ACHN (cell line): ENCODE measurements at places on chromosomes 5 and 9.
A peak's percentile ranks its signal among the peaks of the same experiment; 100 is the strongest.

- no peak for DNase-seq
These were observed 18.0 kb downstream of the FAM174A start for GRCh38 chr5:100553209-100553608.

GRCh38 chr5:149808264-149808982, 78.3 kb downstream of the PPARGC1B start:
- DNase-seq, result no peak

DNA sequence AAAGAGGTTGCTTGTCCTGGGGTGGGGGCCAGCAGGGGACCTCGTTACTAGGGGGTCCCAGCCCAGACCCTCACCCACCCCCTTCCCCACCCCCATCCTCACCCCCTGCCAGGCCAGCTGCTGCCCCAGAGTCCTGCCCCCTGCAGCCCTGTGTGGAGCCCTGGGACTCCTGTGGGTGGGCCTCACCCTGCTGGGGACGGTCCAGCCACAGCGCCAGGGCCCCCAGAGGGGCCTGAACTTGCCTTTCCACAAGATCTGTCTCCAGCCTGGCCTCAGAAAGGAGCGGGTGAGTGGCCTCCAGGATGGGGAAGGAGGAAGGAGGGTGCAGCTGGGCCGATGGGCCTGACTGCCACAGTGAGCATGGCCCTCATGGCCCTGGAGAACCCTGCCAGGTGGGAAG, 7.5 kb upstream of the PTGDS start:
- DNase-seq, result no peak

DNA sequence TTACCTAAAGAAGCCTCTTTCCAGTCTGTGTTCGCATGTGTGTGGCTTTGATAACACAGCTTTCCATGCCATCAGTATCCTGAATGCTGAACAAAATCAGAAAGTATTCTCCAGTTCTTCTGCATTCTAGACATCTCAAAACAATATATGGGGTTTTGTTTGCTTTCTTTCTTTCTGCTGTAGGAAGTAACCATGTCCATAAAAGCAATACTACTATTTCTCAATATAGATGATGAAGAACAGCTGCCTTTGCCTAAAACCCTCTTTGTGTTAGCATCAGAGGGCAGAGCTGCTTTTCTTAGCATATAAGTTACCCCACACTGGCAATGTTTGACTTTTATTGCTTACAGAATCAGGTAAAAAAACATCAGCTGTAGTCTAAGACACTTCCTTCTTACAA, 963.6 kb downstream of the CDH12 start:
- DNase-seq, result no peak

GRCh38 chr5:56525113-56525512, 290.2 kb upstream of the MAP3K1 start:
- DNase-seq, result peak; percentile 48

- DNase-seq, result no peak
These were observed 15.1 kb downstream of the PSAT1 start for GRCh38 chr9:78311886-78312524.

DNA sequence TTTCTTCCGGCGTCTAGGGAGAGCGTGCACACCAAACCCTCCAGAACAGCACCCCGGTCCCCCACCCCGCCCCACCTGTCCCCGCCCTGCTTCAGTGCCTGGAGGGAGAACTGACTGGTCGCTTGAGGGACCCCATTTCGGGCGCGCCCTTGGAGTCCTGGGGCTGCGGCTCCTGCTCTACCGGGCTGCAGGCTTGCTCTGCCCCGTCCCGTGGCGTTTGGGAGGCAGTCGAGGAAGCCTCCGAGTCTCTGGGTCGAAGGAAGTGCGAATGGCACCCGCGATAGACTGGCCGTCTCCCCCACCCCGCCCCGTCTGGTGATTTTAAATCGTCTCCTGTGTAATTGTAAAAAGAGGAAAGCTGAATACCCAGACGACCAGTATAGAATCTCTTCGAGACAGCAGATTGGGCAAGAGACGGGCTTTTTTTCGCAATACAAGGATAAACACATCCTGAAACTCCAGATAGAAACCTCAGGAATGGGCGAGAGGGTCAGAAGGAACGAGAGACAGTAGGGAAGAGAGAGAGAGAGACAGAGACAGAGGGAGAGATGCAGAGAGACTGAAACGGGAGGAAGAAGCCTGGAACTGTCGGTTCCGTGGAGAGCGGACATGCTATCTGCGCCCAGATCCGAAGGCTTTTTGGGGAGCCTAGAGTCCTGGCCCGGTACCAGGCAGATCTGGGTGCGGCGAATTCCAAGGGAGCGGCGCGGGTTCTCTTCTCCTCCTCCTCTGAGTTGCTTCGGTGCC, 9.9 kb downstream of the PRDM6 start:
- DNase-seq, result no peak

DNA sequence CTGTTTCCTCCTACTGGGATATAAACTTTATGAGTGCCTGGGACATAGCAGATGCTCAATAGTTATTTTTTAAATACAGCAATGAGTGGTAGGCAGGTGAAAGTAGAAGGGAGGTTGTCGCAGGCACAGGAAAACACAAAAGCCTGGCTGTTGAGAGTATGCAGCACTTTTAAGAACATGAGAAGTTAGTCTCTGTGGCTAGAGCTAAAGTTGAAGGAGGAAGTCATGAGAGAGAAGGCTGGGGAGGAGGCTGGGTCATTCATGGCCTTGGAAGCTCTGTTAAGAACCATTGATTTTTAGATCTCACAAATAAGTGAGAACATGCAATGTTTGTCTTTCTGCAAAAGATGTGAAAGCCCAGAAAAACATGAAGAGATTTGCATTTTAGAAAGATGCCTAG, 126.7 kb downstream of the PRKACG start:
- DNase-seq, result no peak

- DNase-seq, result no peak
These were observed 8.9 kb downstream of the LARS1 start for GRCh38 chr5:146173597-146173996.

- DNase-seq, result no peak
These were observed 777.1 kb downstream of the CDH18 start for GRCh38 chr5:19210886-19211285.

DNA sequence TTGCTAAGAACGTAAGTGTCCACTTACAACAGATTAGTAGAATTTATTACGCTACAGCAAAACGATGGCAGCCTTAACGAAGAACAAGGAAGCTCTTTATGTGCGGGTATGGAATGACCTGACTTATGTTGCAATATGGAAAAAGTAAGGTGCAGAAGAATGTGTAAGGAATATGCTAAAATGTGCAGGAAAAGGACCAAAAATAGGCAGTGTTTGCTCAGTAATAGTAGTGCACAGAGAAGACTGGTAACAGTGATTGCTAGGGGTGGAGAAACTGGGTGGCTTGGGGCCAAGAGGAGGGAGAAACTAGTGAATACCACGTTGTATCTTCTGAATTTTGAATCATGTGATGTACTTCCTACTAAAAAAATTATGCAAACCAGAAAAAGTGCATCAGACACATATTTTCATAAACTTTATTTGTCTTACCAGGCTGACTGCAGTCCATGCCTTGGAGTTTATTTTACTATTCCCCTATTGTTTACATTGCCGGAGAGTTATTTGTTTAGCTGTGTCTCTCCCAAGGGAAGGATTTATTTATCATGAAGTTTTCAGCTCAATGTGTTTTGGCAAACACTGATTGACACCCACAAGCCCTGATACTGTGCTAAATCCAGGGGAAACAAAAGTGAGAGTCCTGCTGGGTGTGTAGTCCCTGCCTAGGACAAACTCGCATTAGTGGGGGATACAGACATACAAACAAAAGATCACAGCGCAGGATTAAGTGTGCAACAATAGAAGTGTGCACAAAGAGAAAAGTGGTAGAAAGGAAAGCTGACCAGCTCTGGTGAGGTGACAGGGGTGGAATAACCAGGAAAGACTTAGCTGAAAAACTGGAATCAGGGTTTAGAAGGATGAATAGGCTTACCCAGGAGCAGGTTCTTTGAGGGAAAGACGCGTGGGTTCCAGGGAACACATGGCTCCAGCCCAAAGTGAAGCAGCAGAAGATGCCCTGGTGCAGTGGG, 34.0 kb upstream of the ZNF484 start:
- DNase-seq, result no peak

- no peak for DNase-seq
These were observed 28.7 kb downstream of the PCSK1 start for GRCh38 chr5:96404191-96404867.

DNA sequence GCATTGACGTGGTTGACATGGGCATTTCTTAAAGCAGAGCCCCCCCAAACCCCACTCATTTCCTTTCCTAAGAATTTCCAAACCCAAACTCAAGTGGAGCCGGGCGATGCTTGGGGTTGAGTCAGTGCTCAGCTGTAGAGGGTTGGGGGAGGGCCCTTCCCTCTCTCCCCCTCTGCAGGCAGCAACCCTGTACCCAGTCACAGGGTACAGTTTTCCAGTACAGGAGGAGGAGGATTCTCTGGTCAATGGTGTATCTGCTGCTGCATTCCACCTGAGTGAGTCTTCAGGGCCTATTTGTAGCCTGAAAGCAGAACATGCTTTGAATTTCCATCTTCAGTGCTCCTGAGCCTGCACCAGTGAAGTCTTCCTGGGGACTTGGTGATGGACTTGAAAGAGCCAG, 55.8 kb downstream of the ENTREP1 start:
- no peak for DNase-seq

- no peak for DNase-seq
These were observed 3.0 kb downstream of the N4BP3 start for GRCh38 chr5:178116143-178116885.

DNA sequence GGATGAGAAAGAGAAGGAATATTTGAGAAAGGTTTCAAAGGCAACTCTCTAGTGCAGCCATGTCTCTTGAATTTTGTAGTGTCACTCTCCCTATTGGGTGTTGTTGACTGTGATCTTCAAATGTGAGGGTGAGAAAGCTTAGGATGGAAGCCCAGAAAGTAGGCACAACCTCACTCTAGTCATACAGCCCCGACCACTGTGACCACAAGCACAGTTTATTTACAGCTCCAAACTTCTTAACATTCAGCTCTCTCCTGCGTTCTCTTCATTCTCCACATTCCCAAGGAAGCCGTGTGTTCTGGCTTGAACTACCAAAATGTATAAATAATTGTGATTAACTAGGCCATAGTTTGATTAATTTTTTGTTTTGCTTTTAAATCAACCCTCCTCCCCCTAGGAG, 542.9 kb downstream of the LRRC70 start:
- no peak for DNase-seq

GRCh38 chr5:120655828-120656435, 191.8 kb downstream of the PRR16 start:
- peak; percentile 41 for DNase-seq

DNA sequence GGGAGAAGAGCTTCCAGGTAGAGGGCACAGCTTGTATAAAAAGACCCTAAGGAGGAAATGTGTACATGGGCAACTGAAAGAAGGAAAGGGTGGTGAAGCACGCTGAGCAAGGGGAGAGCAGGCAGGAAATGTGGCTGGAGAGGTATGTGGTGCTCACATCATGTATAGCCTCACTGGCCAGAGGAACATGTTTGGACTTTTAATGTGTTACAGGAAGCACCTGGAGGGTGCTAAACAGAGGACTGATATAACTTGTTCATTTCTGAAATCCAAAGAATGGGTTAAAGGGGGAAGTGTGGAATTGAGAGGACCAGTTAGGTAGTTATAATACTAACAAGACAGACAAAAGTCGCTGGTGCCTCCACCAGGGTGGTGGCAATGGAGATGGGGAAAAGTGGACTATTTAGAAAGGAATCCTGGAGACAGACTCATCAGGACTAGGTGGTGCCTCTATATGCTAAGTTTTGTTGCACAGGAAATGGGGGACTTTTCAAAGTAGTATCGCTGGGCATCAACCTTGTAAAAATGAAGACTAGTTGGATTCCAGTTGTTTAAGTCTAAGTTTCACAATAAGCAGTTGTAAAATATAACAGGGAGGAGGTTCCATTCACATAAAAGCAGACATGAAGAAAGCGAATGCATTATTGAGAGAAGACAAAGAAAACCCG, 63.1 kb upstream of the CD180 start:
- DNase-seq, result no peak

GRCh38 chr9:97382099-97382718, 29.7 kb upstream of the TDRD7 start:
- DNase-seq, result peak; percentile 38

DNA sequence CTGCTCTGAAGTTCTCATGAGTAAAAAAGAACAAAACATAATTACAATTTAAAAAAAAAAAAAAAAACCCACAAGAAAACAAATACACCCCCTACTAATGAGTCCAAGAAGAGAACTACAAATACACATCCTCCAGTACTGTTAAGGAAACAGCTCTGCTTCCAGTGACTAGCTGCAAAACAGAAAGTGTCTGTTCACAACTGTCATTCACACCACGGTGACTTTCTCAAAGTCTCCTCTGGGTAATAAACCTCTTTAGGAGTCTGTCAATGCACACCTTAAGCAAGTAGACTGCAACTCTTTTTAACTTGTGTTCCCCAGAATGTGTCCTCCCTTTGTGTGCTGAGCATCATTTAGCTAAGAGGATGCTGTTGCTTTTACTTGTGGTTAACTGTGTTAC, 6.2 kb downstream of the REEP5 start:
- no peak for DNase-seq

- DNase-seq, result no peak
These were observed 27.8 kb upstream of the TNFSF8 start for GRCh38 chr9:114958021-114958843.

- no peak for DNase-seq
These were observed 135.4 kb downstream of the GABRB2 start for GRCh38 chr5:161411156-161411555.

DNA sequence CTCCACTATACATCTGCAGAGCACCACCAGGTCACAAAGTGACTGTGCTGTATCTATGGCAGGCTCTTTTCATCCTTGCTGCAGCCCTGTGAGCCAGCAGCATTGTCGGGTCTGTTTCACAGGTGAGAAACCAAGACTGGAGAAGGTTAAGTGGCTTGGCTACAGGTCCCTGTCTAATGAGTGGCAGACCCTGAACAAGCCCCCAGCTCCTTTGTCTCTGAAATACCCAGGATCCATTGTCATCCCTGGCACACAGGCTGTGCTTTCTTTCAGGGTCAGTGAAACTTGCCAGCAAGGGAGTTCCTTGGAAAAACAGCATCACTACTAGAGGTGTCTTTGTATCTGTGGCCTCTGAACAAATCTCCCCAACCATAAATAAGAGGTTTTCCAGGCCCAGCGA, 27.6 kb upstream of the CXCL14 start:
- DNase-seq, result no peak

GRCh38 chr5:145445027-145445426, 390.1 kb downstream of the PRELID2 start:
- no peak for DNase-seq

DNA sequence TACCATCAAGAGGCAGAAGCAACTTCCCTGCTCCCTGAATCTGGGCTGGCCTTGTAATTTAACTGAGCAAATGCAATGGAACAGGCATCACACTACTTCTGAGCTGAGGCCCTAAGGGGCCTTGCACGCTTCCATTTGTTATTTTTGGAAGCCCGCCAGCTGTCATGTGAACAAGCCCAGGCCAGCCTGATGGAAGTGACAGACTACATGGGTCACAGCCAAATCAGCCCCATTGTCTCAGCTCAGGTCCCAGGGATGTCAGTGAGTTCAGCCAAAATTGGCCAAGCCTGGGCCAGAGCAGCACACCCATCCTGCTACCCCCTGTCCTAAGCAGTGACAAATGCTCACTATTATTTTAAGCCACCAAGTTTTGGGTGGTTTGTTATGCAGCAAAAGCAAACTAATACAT, 72.8 kb downstream of the PRRT1B start:
- DNase-seq, result no peak

- no peak for DNase-seq
These were observed 3.8 kb upstream of the IQGAP2 start for GRCh38 chr5:76399268-76399667.
